Upper lobe of right lung (tissue), 1 donor: ENCODE measurements at places on chromosomes 3 and 15.

GRCh38 chr3:31754575-31755278 lies 222.0 kb downstream of the STT3B start:
- DNase-seq, result no peak

GRCh38 chr15:24696842-24697241 lies 21.3 kb downstream of the NPAP1 start:
- DNase-seq, result no peak

DNA sequence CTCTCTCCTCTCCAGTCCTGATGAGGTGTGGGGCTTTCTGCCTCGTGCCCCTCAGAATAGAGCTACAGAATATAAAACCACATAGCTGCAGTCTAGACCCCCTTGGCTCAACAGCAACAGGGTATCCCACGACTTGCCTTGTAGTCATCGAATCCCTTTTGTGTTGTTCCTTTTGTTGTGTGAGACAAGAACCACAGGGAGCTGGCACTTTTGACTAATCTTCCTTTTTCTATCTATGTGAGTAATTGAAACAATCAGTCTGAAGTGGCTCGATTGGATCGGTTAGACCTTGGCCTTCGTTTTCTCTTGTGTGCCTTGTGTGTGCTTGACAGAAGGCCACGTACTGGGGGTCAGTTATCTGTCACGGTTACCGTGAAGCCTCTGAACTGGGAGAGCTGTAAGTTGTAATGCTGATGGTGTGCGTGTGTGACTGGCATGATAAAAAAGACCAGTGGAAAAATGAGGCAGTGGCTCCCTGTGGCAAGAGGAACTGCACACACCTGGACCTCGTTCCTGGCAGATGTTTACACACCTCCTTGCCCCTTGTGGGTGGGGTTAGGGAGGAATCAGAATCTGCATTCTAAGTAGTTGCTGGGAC lies 23.2 kb upstream of the IQCF6 start:
- DNase-seq, result no peak

GRCh38 chr15:101526442-101526841 lies 36.9 kb upstream of the PCSK6 start:
- DNase-seq, result no peak

- DNase-seq, result no peak
Measured at GRCh38 chr3:171286580-171287249, 173.5 kb downstream of the TNIK start.

- peak; percentile 75 for DNase-seq
Measured at GRCh38 chr15:99473981-99474906, 91.5 kb upstream of the MEF2A start.

GRCh38 chr3:194941956-194942511 lies 256.4 kb downstream of the FAM43A start:
- DNase-seq, result peak; percentile 29

- DNase-seq, result no peak
Measured at GRCh38 chr3:142568393-142569017, 10.0 kb downstream of the ATR start.

- DNase-seq, result no peak
Measured at GRCh38 chr15:68608206-68608843, 29.5 kb downstream of the CORO2B start.

- DNase-seq, result no peak
Measured at GRCh38 chr3:38655708-38656300, 6.3 kb upstream of the SCN5A start.

- no peak for DNase-seq
Measured at GRCh38 chr3:133404920-133405319, 5.1 kb downstream of the BFSP2 start.

DNA sequence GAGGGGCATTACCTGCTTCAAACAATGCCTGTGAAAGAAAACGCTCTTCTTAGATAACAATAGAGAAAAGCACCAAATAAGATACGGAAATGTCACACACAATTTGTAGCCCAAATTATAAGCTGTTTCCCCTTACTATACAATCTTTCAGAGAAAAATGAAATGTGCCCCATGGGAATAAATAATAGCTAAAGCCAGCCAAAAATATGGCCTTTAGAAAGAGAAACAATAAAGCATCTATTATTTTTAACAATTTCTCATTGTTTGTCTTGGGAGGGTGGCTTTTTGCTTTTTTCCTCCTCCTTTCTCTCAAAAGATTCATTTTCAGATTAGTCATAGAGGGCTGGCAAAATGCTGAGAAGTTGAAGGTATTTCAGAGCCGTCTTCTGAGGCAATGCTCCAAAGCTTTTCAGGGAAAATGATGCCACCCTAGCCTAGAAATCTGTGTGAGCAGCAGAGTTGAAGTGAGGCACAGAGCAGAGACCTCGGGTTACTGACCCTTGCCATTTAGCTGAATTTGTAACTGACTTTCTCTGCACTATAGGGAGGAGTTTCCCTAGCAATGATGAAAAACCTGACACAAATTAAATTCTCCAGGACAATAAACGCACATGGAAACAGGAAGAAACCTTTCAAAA lies 86.3 kb upstream of the PRICKLE2 start:
- no peak for DNase-seq

DNA sequence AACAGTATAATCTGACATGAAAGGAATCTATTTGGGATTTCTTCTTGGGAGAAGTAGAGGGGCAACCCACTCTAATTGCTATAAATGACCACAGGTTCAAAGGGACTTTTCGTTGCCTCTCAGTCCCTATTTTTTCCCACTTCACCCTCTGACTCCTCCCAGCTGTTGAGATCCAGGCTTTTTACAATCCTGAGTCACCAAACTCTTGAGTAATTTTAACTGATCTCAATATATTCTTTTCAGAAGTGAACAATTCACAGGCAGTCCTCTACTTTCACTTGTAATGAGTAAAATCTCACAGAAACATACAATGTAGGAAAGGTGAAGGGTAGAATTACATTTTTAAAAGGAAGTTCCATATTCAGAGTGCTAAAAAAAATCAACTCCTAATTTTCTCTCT lies 44.6 kb downstream of the EIF4E3 start:
- DNase-seq, result no peak

DNA sequence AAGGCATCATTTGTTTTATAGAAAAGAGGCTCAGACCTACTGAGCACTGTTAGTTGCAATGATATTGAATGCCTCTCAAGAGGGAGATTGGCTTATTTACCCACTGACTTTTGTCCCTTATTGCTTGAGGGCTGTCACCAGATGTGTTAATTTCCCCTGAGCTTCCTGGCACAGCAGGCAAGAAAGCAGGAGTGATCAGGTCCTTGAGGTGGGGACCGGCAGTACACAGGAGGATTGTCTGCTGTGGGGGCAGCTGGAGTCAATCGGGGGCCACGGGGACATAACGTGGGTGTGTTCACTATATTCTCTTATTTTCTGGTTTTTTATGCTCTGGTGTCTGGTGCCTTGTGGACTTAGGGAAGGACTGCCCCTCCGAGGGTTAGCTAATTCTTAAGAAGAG lies 44.6 kb downstream of the GASK1A start:
- no peak for DNase-seq

- DNase-seq, result no peak
Measured at GRCh38 chr3:106348139-106348690, 479.4 kb upstream of the CBLB start.

- no peak for DNase-seq
Measured at GRCh38 chr3:14457481-14457880, 55.1 kb downstream of the SLC6A6 start.

GRCh38 chr3:31133541-31133940 lies 239.1 kb upstream of the GADL1 start:
- DNase-seq, result no peak

DNA sequence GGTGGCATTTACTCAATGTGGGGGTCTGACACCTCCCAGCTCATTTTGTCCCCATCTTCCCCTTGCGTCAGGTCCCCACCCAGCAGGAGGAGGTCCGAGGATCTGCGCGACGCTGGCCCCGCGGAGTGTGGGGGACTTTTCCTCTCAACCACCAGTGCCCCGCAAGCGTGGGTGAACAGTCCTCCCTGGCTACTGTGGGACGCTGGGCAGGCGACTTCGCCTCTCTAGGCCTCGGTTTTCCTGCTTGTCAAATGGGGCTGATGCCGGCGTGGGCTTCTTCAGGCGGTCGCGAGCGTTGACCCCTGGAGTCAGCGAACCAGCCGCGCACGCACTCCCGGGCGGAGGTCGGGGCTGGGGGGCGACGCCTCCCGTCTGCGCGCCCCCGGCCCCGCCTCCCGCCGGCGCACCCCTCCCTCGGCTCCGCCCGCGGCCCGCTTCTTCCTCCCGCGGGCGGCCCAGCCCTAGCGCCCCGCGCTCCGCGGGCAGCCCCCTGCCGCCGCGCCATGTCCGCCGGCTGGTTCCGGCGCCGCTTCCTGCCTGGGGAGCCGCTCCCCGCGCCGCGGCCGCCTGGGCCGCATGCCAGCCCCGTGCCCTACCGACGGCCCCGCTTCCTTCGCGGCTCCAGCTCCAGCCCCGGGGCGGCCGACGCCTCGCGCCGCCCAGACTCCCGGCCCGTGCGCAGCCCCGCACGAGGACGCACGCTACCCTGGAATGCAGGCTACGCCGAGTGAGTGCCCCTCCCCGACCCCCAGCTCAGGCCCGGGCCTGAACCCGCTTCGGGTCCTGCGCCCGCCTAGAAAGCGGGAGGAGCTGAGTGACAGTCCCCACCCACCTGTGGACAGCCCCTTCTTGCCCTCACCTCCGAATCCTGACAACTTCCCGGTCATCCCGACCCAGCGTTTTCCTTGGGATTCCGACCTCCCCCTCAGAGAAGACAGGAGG lies at the start of gene PPM1M:
Gene PPM1M, plus strand, starts transcription at position 438 of the 942 bp plus-strand sequence. Its CDS starts 66 bp downstream, at position 504.
- peak; percentile 81 for DNase-seq

- no peak for DNase-seq
Measured at GRCh38 chr15:66834881-66835878, 133.1 kb downstream of the SMAD6 start.

DNA sequence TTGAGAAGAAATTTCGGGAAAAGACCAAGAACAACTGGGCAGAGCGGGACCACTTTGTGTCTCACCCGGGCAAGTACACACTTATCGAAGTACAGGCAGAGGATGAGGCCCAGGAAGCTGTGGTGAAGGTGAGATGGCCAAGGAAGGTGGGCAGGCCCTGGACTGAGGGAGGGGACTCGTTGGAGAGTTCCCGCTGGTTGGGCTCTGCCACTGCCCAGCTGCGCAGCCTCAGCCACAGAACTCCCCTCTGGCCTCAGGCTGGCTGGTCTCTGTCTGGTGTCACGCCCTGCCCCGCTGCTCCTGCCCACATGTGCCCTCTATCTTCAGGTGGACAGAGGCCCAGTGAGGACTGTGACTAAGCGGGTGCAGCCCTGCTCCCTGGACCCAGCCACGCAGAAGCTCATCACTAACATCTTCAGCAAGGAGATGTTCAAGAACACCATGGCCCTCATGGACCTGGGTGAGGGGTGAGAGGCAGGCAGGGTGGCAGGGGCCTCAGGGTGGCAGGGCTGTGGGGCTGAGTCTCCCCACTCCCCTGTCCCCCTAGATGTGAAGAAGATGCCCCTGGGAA lies 2.4 kb downstream of the PARP3 start:
- DNase-seq, result peak; percentile 59

DNA sequence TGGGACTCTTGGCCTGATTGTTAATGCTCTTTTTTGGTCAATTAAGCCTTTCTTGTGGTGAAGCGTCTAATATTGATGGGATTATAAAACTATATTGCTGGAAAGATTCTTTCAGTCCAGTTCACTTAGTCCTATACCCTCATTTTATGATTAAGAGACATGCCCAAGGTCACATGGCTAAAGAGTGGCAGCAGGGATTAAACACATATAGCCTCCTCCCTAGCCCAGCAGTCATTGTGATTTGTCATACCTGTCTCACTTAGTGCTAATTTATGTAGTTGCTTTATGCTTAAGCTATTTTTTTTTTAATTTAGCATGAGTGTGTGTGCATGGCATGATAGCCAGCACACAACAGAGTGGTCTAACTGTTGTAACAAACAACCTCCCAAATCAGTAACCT lies 9.5 kb downstream of the PARP14 start:
- no peak for DNase-seq

- DNase-seq, result no peak
Measured at GRCh38 chr3:134544316-134544715, 58.5 kb downstream of the CEP63 start.

DNA sequence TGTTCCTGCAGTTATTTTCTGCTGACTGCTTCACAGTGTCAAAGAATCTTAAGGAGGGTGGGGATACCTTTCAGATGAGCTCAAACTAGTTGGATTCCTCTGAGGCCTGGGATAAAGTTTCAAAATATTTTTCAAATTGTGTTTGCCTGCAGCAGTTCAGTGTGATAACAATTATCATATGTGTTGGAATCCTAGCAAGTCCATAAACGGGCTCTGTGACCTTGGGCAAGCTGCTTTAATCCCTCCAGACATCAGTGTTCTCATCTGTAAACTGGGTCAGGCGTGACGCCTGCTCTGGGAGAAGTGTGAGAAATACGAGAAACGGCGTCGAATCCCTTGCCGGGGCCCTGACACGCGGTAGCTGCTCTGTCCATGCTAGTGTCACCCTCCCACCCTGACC lies 153.5 kb downstream of the UACA start:
- DNase-seq, result no peak

- DNase-seq, result no peak
Measured at GRCh38 chr3:16654976-16655375, 49.8 kb upstream of the DAZL start.

DNA sequence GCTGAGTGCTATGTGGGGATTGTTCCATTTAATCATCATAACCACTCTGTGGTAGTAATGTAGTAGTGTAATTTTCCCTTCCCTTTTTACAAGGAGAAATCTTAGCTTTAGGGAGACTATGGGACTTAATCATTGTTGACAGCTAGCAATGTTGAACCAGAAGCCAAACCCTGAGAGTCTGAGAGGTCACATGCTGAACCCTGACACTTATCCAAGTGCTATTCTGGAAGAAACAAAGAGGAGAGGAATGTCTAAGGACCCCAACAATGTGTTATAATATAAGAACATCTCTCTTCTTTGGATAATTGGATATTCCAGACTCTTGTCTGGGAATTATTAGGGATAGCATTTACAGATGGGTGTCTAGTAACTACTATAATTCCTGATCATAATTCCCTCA lies 58.4 kb downstream of the GAP43 start:
- DNase-seq, result no peak

DNA sequence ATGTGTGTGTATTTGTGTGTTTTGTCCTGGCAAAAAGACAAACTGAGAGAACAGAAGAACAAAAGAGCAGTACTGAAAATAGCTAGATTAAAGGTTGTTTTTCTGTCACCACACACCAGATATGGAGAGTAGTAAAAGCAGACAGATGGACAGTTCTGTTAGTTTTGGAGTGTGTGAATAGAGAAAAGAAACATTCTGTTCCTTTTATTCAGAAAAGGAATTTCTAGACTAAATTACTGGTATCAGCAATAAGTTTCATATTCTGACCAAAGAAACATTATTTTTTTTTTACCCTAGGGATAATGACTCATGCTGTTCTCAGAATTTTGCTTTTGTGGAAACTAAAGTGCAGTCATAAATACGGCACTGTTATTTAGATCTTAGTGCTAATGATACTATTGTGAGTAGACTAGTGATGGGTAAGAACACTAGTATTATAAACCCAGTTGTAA lies 32.9 kb downstream of the PIK3CA start:
- no peak for DNase-seq
